ENCODE measurements at places on chromosomes 3 and 15. TPM values are rescaled to one million over a fixed set of nuclear protein-coding genes. Genes with fewer than 3 reads are reported as not detected.

The DAPK2 gene
- 0.69 TPM for polyA plus RNA-seq

DNA sequence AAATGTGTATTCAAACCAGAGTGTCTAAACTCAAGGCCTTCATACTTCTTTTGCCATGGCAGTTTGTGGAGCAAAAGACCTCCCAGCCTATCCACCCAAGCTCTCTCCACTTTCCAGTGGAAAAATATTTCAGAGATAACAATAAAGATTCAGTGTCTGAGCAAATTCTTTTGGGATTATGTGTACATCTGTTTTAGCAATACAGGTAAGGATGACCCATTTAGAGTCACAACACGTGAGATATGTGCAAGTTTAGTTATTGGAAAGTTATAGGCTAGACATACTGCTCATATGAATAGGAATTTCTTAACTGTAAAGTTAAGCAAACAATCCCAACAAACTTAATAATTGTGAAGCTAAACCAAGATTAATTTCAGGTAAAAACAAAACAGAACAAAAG lies 174.5 kb upstream of the LRIG1 start:
- no peak for DNase-seq

The B4GALT4 gene
- polyA plus RNA-seq: 7.9 TPM

DNA sequence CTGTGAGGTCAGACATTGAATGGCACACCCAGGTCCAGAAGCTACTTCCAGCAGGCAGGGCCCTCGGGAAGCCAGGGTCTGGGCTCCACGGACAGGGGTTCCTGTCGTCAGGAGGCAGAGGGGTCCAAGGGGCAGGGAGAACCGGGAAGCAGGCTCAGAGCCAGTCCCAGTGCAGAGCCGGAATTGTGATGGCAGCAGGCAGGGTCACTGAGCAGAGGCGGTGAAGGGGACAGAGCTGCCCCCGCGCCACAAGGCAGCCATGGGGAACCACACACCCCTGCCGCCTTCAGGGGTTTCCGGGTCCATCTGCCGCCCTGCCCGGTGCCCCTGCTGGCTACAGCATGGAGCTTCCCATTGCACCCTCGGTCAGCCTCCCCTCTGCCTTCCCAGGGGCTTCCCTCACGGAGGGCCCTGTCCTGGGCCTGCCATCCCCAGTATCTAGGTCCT lies 136.9 kb downstream of the NSMCE3 start:
- no peak for DNase-seq

DNA sequence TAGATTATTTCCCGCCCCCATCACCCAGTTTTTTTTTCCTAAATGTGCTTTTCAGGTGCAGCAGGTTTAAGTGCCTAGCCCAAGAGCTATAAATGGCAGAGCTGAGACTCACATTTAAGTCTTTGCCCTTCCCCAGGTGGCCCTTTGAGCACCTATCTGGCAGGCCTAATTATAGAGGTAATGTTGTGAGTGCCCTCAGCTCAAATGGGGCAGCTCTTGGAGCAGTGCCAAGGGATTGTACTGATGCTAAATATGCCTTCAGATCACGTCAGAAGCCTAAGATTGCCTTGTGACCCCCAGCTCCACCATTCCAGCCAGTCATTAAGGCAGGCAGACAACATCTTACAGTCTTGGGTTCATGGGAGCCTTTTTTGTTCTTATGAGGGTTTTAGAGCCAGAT lies 159.5 kb downstream of the RPLP1 start:
- no peak for DNase-seq

DNA sequence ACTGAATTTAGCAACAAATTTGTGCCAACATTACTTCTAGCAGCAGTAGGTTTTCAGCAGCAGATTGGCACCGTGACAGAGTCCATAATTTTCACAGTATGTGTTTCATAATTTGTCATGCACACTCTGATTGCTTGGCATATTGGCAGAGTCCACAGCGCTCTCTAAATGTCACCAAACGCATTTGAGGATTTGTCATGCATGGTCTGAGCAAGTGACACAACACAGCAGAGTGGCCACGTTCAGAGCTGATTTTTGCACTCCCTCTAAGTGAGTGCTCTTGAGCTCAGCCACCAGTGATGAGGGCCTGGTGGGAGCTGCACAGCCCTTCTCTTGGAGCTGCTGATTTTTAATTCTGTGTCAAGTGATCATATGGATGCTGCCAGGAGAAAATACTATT lies 1270.8 kb downstream of the ROBO1 start:
- DNase-seq: no peak

The HHLA2 gene
- not detected for polyA plus RNA-seq

- DNase-seq: peak; percentile 3
These were observed 132.8 kb upstream of the SLC24A5 start for GRCh38 chr15:47987908-47988532.

- no peak for DNase-seq
These were observed 285.0 kb upstream of the C2CD4B start for GRCh38 chr15:62450061-62450460.

DNA sequence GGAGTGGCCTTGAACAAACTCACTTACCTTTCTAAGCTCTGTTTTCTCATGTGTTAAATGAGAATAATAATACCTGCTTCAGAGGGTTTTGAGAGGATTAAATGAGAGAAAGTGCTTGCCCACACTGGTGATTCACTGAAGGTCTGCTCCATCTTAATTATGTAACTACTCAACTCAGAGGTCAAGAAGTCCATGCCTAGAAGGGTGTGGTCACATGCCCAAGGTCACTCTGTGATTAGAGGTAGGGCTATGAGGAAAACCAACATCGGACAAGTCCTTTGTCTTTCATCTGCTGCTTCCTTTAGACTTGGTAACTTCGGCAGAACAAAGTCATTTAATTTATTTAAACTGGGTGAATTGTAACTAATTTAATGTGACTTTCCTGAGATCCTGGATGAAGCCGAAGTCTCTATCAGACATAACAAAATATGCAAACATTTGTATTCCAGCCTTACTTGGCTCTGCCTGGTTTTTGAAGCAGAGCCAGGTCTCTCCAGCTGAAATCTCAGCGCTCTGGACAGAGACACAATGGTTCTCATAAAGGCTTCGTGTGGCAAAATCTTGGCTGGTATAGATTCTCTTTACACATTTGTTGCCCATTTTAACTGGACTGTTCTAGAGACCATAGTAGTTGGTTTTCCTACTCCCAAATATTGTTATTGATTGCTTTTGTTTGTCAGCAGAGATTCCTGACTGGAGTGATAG lies 3.0 kb downstream of the CHRNA7 start:
- DNase-seq: no peak

The MYRIP gene
- not detected for polyA plus RNA-seq

DNA sequence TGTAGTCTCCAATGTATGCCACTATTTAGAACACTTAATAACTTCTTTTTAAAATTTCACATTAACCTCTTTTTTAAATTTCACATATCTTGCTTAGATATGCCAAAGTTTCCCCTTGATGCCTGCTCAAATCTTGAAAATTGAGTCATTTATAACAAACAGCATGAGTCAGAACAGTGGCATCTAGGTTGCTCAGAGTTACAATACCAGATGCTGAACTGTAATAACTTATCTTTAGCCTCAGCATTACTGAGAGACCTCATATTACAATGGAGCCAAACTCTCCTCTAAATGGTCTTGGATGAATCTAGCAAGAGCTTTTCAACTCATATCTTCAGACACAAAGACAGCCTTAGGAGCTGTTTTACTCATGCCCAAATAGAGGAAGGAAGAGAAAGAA lies 439.3 kb upstream of the ARPP21 start:
- no peak for DNase-seq

DNA sequence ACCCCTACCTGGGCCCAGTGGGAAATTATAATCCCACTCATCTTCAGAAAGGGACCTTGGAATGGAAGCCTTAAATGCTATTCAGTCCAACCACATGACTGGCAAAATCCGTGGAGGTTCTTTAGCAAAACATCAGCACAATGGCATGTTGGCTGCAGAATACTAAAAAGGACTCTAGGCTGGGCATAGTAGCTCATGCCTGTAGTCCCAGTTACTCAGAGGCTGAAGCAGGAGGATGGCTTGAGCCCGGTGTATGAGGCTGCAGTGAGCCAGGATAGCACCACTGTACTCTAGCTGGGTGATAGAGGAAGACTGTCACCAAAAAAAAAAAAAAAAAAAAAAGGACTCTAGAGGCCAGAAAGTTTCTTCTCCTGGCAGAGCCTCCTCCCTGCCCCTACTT lies 60.6 kb upstream of the RYK start:
- DNase-seq: no peak

GRCh38 chr15:45091161-45091560 lies 22.8 kb downstream of the DUOX2 start:
- no peak for DNase-seq

DNA sequence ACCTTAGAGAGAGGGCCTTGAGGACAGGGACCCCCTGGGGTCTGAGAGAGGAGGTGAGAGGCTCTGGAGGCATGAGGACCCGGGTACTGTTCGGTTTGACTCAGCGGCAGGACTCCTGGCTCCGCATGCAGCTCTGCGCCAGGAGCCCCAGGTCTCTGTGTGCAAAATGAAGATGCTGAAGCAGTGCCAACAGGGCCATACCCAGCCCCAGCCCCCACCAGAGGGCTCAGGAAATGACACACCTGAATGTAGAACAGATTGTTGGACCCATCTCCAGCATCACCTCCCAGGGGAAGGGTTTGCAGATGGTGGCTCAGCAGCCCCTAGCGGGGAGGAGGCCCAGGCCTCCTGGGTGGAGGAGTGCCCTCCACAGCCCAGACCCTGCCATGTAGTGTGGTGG lies 30.2 kb downstream of the EPHB3 start:
- no peak for DNase-seq

The PPIP5K1 gene
- 6.3 TPM for polyA plus RNA-seq

DNA sequence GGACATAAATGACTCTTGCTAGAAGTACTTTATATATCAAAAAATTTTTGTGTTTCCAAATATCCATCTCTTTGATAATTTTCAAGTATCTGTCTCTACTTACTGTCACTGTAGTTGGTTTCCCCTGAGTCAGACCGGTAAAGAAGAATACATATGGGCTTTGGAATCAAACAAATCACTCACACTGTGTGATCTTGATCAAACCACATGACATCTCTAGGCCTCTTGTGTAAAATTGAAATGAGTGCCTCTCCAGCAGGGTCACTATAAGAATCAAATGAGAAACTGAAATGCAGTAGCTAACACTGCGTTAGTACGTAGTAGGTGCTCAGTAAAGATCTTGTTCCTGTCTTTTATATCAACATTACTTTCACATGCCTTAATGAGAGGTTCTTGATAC lies 314.6 kb upstream of the STT3B start:
- DNase-seq: no peak

DNA sequence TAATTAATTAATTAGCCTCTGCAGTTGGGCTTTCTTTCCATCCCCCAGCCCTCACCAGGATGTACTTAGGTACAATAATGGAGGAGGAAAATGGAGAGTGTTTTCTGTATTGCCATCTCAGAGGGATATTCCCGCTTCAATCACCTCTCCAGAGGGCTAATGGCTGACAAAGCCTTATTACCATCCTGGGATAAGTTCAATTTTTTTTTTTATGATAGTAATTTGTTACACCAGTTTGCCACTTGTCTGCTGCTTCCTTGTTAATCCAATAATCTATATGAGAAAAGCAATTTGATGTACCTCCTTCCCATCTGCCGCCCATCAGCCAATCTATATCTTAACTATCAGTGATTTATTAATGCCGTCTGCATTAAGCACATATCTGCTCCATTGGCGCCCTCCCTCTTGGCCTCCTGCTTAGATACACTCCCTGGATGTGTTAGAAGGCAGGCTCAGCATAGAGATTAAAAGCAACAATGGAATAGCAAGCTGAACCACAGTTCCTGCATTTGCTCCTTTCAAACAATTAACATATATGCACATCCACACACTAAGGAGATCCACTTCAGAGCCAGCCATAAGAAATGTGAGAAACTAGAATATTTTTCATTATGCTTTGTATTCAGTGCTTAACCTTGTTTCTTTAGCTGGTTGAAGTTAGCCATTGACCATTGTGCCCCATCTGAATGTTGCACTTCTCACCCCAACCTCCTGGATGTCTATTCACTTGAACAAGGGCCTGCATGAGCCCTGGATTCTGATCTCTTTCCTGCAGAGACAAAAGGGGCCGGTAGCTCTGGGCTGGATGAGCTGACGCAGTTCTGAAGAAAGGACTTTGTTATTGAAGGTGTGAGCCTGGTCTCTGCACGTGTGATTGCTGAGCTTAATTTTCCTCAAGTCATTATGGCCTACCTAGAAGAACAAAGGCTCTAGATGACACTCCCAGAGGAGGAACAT lies 237.3 kb upstream of the GAP43 start:
- no peak for DNase-seq

GRCh38 chr3:5212628-5213573 lies 25.4 kb downstream of the EDEM1 start:
- no peak for DNase-seq

DNA sequence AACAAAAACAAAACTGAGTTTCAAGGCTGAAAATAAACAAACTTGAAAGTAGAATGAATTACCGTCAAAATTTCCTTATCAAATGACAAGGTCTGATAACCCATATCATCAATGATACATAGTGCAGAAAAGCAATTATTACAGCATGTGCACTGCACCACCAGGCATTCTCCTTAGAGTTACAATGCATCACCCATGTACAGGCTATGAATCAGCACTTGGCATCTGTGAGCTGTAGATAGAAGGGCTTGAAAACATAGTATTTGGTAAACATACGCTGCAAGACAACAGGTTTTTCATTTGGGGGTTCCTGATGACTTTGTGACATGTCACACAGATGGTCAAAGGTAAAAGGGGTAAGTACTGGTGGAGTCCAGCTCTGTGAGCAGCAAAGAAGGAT lies 265.1 kb downstream of the CTNNB1 start:
- no peak for DNase-seq

The HEMK1 gene
- polyA plus RNA-seq: 33.4 TPM

The CSK gene
- 273 TPM for polyA plus RNA-seq

The SPTBN5 gene
- not detected for polyA plus RNA-seq

The OXNAD1 gene
- 6.2 TPM for polyA plus RNA-seq

- no peak for DNase-seq
These were observed 28.0 kb upstream of the TPM1 start for GRCh38 chr15:63014578-63014977.

DNA sequence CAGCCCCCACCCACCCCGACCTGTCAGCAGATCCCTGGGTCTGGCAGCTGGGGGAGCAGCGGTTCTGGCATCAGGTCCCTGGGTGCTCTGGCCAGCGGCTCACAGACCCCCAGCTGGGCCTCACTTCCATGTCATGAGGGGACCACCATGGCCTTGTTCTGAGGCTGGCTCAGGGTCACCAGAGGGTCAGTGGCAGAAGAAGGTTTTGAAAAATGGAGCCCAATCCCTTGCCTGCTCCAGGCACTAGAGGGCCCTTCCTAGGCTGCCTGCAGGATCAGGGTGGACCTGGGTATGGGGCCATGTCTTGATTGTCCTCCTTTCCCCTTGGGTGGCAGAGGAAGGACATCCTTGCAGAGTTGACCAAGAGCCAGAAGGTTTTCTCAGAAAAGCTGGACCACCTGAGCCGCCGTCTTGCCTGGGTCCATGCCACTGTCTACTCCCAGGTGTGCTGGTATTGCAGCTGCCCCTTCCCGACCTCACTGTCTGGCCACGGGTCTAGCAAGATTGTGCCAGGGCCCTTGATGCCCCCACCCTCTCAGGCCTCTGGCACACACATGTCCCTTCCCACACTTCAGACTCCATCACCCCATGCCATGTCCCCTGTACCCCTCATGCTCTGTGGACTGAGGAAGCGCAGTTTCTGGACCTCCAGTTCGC lies 12.9 kb downstream of the AMIGO3 start:
- no peak for DNase-seq

All from naive B cell (primary cell).